ENCODE measurements at places on chromosomes 3 and 15. TPM values are rescaled to one million over a fixed set of nuclear protein-coding genes. Genes with fewer than 3 reads are reported as not detected.

Gene ATRIP
- 8.8 TPM for total RNA-seq

Gene CCK
- total RNA-seq: not detected

Gene C3orf22
- total RNA-seq: not detected

- no peak overlapping the region for H3K4me3 ChIP-seq
- no peak for DNase-seq
- H3K4me1 ChIP-seq: peaks cover 47% of the 10 kb centered on the region
- H3K36me3 ChIP-seq: peaks cover 9% of the 10 kb centered on the region
- no peaks in the 10 kb centered on the region for H3K27me3 ChIP-seq
Observed at GRCh38 chr3:156729460-156730179, 55.2 kb downstream of the TIPARP start.

GRCh38 chr3:99172736-99173657 lies 271.5 kb upstream of the DCBLD2 start:
- peaks cover 20% of the 10 kb centered on the region for H3K36me3 ChIP-seq
- no peak for DNase-seq
- H3K27me3 ChIP-seq: no peaks in the 10 kb centered on the region
- peaks cover 14% of the 10 kb centered on the region for H3K4me1 ChIP-seq
- H3K4me3 ChIP-seq: no peak overlapping the region

DNA sequence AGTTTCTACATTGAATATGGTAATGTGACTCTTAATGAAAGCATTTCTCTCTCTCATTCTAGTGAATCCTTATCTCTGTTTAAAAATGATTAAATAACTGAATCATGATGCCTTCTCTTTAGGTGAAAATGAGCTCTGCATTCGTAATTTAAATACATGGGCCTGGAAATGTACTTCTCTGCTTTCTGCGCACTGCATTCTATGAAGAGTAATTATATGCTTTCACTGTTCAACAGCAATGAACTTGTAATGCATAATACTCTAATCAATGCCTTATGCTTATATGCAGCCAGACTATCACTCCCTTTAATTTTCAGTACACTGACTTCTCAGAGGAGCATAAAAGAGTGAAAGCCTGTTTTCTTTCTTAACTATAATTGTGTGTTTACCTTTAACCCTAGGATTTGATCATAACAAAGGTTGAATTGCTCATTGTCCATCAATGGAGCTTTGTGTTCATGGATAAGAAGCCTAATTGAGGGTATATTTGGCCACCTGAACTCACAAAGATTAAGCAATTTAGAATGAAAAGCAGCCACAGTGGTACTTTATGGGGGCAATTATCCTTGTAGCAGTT lies 330.8 kb upstream of the PDZRN3 start:
- H3K36me3 ChIP-seq: no peaks in the 10 kb centered on the region
- H3K4me3 ChIP-seq: no peak overlapping the region
- H3K27ac ChIP-seq: no peak overlapping the region
- no peaks in the 10 kb centered on the region for H3K4me1 ChIP-seq

DNA sequence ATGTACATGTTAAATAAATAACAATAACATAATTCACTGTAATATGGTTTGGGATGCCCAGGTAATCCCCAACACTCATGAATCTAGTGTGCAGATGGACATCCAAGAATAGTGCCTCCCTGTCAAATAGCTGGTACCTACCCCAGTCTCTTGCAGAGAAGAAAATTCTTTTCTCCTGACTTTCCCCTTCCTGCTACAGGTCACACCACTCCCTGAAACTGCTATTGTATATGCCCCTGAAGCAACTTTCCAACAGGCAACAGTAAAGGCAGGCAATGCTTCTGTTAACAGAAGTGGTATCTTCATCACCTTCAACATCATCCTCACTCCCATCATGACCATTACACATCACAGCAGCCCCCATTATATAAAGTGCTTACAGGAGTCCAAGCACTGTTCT lies 431.6 kb downstream of the MAGI1 start:
- H3K27me3 ChIP-seq: no peaks in the 10 kb centered on the region
- H3K4me3 ChIP-seq: no peak overlapping the region
- H3K36me3 ChIP-seq: no peaks in the 10 kb centered on the region
- DNase-seq: no peak
- peaks cover 7% of the 10 kb centered on the region for H3K4me1 ChIP-seq
- H3K27ac ChIP-seq: no peak overlapping the region

DNA sequence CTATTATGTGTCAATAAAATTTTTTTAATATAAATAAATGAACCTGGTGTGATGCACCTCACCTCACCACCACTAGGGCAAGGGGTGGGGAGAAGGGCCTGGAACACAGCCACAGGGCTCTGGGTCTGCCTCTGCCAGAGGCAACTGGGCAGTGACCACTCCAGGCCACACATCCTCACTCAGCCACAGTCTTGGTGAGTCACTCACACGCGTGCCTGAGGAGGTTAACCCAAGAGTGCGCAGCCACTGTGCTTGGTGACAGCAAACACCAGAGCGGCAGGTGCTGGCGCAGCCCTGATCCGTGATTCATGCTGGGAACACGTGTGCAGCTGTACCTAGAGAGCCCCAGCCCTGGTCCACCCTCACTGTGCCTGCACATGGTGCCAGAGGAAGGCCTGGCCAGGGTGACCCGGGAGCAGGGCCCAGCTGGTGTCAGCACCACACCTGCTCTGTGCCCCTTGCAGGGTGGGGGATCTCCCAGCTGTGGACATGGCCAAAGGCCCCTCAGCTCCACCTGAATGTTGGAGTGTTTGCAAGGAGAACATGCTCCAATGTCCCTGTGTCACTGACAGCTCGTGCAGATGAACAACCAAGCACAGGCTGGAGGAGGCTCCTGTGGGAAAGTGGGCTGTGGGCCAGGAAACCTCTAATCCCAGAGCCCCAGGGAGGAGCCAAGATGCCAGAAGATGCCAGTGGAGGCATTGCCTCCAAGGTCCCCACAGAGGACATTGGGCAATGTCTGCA lies 2.1 kb downstream of the SLC41A3 start:
- no peak overlapping the region for H3K27ac ChIP-seq
- no peak for DNase-seq
- no peak overlapping the region for H3K4me3 ChIP-seq
- peaks cover 14% of the 10 kb centered on the region for H3K4me1 ChIP-seq
- H3K36me3 ChIP-seq: no peaks in the 10 kb centered on the region
- H3K27me3 ChIP-seq: no peaks in the 10 kb centered on the region

DNA sequence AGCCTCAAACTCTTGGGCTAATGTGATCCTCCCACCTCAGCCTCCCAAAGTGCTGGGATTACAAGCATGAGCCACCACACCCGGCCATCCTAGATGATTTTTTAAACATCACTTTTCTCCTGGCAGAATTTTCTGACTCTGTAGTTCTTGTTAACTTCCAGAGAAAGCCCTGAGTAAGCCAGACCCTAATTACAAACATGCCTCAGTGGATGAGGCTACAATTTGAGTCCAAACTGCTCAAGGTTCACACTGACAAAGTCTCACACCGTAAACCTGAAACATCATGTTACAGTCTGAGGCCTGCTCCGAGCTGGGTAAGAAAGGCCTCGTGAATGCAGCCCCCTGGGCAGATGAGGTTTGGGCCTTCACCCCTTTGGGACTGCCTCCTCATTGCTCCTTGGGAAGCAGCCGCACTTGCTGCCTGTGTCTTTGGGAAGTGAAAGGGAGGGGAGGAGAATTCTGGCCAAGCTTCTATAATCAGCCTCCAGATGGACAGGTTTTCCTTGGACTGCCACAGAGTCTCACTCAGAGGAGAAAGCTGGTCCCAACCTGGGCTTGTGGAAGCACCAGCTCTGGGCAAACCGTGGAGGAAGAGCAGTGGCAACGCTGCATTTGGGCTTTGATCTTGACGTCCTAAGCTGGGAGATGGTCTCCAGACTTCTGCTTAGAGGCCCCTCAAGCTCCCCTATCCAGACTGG lies 46.0 kb downstream of the CA12 start:
- DNase-seq: no peak
- peaks cover 13% of the 10 kb centered on the region for H3K27me3 ChIP-seq
- no peak overlapping the region for H3K27ac ChIP-seq
- H3K36me3 ChIP-seq: peaks cover 2% of the 10 kb centered on the region
- peaks cover 16% of the 10 kb centered on the region for H3K4me1 ChIP-seq

- H3K36me3 ChIP-seq: peaks cover 15% of the 10 kb centered on the region
- peaks cover 16% of the 10 kb centered on the region for H3K4me1 ChIP-seq
- H3K4me3 ChIP-seq: no peak overlapping the region
- H3K27me3 ChIP-seq: no peaks in the 10 kb centered on the region
- H3K27ac ChIP-seq: peak overlapping the region; percentile 42
- no peak for DNase-seq
Observed at GRCh38 chr15:42796955-42797782, 60.2 kb upstream of the CDAN1 start.

- no peak overlapping the region for H3K27ac ChIP-seq
- no peaks in the 10 kb centered on the region for H3K36me3 ChIP-seq
- DNase-seq: no peak
- H3K4me3 ChIP-seq: no peak overlapping the region
- peaks cover 3% of the 10 kb centered on the region for H3K27me3 ChIP-seq
Observed at GRCh38 chr3:37590328-37591079, 271.2 kb upstream of the CTDSPL start.

- no peaks in the 10 kb centered on the region for H3K4me1 ChIP-seq
- peak; percentile 68 for DNase-seq
- no peak overlapping the region for H3K4me3 ChIP-seq
- H3K27me3 ChIP-seq: no peaks in the 10 kb centered on the region
Observed at GRCh38 chr3:52396907-52397591, 47.9 kb downstream of the SEMA3G start.

DNA sequence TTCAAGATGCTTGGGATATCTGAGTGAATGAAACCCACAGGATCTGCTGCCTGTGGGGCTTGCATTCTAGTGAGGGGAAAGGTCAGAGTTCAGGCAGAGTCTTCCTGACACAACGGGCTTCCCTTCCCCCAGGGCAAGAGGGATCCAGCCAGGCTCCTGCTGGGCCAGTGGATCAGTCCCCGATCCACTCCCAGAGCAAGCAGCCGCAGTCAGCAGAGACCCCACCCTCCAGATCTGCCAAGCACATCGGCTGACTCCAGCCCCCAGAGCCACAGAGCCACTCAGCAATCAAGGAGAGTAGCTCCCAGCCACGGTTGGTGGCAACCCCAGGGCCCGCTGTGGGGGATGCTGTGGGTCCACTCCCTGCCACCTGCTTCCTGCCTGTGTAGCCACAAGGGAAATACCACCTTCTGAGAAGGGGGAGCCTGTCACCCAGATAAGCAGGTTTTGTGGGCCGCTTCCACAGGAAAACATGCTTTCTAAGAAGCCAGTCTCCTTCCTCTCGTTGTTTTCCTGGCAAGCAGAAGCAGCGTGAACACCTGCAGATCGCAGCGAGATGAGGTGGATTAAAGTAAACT lies 44.9 kb downstream of the CPN2 start:
- H3K27me3 ChIP-seq: peaks cover 54% of the 10 kb centered on the region
- H3K4me1 ChIP-seq: peaks cover 8% of the 10 kb centered on the region
- no peak for DNase-seq

DNA sequence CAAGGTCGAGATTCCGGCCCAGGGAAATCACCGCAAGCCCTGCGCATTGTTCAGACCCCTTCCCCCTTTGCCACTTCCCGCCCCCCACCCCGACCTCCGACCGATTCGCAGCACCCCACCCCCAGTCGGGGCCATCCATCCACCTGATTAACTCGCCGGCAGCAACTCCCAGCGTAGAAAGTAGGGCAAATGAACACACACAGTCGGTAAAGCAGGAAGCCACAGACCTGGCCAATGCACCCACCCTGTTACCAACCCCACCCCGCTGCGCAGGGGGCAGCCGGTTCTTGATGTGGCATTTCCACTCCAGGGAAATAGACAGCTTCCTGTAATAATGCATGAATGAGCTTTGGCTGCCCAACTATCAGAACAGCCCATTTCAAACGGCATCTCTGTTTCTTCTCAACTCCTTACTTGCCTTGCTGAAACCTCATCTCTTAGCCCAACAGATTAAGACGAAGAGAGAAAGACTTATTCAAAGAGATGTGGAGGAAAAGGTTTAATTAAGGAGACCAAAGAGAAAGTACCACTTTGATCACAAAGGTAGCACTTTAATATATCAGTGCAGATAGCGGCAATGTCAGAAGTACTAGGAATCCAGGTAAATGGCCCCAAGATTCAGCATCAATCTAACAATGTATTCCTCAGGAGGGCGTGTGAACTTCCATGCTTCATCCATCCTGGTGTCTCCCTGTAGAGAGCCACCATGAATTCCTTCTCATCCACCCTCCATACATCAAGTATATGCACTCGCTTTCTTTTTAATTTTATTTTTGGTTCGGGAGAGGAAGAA lies 1.9 kb downstream of the TNIK start:
- H3K27ac ChIP-seq: peak overlapping the region; percentile 45
- H3K36me3 ChIP-seq: no peaks in the 10 kb centered on the region
- DNase-seq: no peak
- peaks cover 38% of the 10 kb centered on the region for H3K4me1 ChIP-seq
- no peaks in the 10 kb centered on the region for H3K27me3 ChIP-seq

DNA sequence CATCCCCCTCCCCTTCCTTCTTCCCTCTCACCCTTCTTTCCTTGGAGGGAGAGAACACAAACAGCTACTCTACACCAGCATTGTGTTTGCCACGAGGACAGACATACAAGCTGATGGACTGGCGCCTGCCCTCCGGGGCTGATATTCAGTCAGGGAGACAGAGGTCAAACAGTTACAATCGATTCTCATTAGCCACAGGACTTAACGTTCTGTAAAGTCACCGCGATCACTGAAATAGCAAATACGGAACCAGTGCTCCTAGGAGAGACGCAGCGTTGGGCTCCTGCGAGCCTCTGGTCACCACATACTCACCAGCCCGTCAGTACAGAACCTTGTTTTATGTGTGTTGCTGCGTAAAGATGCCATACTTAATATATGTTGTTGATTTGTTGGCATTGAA lies 108.8 kb downstream of the LRRK1 start:
- H3K36me3 ChIP-seq: peaks cover 9% of the 10 kb centered on the region
- H3K4me3 ChIP-seq: no peak overlapping the region
- peaks cover 3% of the 10 kb centered on the region for H3K4me1 ChIP-seq
- DNase-seq: peak; percentile 27
- H3K27ac ChIP-seq: no peak overlapping the region
- H3K27me3 ChIP-seq: no peaks in the 10 kb centered on the region

DNA sequence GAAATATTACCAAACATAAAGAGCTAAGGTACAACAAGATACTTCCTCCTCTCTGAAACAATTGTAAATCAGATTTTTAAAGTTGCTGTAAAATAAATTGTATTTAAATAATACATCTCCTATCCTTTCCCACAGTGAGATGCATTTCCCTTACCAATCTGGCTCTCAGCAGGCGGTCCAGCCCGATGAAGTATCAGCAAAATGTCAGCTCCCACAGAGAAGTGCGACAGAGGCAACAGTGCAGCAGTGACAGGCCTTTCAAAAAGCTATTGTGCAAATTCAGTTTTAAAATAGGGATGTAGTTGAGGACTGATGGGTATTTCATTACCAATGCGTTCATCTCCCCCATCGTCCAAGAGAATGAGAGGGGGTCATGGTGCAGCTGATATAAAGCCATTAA lies 733.2 kb upstream of the GOLIM4 start:
- DNase-seq: no peak
- no peak overlapping the region for H3K4me3 ChIP-seq
- peaks cover 3% of the 10 kb centered on the region for H3K36me3 ChIP-seq
- H3K4me1 ChIP-seq: peaks cover 11% of the 10 kb centered on the region
